ENCODE measurements at places on chromosomes 5 and 9.

DNA sequence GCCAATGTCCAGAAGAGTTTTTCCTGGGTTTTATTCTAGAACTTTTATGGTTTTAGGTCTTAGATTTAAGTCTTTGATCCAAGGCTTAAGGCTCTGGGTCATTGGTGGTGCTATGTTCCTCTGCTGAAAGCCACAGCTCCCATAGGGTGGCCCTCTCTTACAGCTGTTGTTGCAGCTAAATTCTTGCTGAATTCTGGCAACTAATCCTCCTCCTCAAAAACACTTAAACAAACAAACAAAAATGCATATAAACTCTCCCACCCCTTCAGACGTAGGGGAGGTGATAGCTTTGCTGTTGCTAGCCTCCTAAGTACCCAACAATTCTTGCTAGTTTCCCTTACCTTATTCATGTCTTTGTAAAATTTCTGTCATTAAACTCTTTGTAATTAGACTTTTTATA is 30.2 kb downstream of the IQGAP2 start:
- DNase-seq = no peak

DNA sequence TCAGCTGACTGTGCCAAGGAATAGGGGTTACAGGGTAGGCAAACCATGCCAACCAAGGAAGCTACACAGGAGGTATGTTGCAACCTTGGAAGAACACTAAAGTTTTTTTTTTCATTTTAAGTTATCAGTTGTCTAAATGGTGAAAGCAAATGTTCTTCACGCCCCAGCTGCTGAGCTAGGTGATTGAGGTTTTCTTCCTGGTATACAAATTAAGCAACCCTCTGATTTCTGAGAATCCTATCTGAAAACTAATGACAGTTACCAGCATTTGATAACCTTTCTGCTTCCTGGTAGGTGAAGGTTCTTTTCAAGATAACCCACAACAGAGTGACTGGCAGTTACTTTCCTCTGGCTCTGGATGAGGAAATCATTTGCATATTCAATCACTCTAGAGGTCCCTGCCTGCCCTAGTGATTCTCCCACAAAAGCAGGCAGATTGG is 194.9 kb downstream of the ATP10B start:
- no peak for DNase-seq

GRCh38 chr5:98321361-98321760 is 452.1 kb upstream of the RGMB start:
- no peak for DNase-seq

GRCh38 chr9:105007143-105007542 is 79.2 kb upstream of the ABCA1 start:
- no peak for DNase-seq

GRCh38 chr5:179777909-179778308 is 15.9 kb upstream of the LTC4S start:
- no peak for DNase-seq

DNA sequence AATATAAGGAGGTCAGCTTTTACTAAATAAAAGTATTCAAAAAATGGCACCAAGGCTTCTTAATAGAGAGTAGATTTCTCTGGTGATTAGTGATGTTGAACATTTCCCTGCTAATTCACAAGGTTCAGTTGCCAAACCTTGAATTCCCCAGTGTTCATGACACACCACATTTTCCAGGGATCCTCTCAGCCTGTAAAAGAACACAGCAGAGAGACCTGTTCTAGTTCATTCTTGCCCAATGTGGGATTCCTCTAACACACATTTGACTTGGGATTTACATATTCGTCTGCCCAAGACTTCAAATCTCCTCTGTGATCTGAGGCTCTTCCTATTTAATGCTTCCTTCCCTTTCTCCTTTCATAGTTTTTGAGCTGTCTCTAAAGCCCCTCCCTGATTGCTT is 273.2 kb upstream of the CDH9 start:
- no peak for DNase-seq

- no peak for DNase-seq
These were observed 456.2 kb downstream of the RASEF start for GRCh38 chr9:82606492-82607382.

GRCh38 chr5:165574100-165574499 is 2068.7 kb downstream of the MAT2B start:
- DNase-seq = no peak

DNA sequence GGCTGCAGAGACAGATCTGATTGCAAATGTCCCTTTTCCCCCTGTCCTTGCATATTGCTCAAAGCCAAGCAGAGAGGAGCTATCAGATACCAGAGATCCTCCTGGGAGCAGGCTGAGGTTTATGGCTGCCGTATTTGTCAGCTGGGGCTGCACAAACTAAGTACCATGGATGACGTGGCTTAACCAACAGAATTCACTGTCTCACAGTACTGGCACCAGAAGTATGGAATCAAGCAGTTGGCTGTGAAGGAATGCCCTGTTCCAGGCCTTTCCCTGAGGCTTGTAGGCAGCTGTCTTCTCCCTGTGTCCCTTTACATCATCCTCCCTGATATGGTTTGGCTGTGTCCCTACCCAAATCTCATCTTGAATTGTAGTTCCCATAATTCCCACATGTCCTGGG is 2.6 kb downstream of the CFAP90 start:
- DNase-seq = no peak

DNA sequence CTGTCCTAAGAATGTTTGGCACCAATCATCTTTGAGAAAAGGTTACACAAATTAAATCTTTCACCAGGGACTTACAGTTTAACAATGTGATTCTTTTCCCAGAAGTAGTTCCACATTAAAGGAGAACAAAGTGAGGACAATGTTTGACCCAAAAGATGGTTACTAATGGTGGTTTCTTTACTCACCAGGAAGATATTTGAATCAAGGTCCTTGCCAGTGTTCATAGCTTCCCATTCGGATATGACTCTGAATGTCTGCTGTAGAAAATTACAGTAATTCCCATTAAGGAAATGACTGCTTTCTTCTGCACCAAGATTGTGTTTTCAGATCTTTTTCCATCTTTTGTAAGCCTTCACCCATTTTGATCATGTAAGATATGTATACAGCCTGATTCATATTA is 114.6 kb upstream of the ADAMTSL1 start:
- DNase-seq = no peak

- DNase-seq = no peak
These were observed 384.8 kb upstream of the MEF2C start for GRCh38 chr5:89267788-89268187.

DNA sequence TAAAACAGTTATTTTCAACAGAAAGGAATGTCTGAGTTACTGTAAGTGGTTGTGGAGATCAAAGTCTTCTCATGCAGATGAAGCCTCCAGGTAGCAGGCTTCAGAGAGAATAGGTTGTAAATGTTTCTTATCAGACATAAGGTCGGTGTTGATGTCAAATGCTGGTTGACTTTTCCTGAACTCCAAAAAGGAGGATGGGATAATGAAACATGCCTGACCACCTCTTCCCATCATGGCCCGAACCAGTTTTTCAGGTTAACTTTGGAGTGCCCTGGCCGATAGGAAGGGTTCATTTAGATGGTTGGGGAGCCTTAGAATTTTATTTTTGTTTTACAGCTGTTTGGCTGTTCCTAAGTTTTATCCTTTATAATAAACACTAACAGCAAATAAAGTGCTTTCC is 478.4 kb downstream of the ACTL7B start:
- no peak for DNase-seq

GRCh38 chr9:120625222-120625621 is 45.3 kb upstream of the CDK5RAP2 start:
- no peak for DNase-seq

DNA sequence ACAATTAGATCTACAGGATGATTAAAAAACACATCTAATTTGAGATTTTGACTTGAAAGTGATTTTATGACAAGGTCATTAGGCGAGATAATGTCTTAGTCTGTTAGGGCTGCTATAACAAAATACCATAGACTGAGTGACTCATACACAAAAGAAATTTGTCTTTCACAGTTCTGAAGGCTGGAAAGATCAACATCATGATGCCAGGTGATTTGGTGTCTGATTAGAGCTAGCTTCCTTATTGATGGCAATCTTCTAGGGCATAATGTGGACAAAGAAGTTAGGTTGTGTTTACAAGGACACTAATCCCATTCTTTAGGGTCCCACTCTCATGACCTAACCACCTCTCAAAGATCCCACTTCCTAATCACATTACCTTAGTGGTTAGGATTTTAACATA is 256.7 kb downstream of the TUSC1 start:
- no peak for DNase-seq

- DNase-seq = no peak
These were observed 39.5 kb downstream of the ERGIC1 start for GRCh38 chr5:172873513-172873912.

DNA sequence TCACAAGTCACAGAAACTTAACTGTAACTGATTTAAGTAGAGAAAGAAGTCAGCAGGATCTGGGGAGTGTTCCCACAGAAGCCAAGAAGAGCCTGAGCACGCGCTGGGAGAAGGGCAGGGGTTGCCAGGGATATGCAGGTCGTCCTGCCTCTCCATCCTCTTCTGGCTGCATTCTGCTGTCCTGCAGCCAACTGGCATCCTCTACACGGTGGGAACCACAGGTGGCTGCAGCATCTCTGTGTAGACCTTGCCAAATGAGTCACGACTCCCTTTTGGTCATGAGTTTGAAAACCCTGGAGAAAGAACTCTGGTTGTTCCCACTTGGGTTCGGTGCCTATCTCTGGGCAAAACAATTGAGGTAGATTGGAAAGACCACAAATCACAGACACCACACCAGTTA is 38.4 kb upstream of the PCA3 start:
- no peak for DNase-seq

DNA sequence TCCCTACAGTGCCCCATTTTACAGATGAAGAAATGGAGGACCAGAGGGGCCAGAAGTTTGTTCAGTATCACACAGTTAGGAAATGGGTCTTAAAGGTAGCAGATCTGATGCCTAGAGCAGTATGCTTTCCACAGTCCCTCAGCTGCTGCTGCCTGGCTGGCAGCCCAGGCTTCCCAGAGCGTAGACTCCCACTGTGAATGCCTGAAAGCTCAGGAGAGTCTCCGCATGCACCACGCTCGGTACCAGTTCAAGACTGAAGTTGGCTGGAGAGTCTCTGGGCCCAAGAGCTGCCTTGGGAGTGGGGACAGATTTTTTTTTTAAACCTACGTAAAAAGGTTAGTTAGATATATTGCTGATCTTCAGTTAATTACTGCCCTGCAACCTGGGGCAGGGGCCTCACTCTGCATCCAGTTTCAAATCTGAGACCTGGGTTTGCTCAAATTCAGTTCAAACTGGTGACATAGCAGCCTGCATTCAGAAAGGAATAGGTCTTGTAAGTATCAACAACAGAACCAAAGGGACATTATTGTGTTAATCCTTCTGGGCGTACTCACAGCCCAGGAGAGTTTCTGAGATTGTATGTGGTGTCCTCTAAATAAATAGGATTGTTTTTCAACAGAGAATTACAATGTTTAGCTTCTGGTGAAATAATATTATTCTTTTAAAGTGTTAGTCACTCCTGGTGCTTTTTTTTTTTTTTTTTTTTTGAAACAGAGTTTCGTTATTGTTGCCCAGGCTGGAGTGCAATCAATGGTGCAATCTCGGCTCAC is 8.3 kb downstream of the NANS start:
- DNase-seq = no peak

GRCh38 chr9:132381966-132382541 is 24.6 kb downstream of the TTF1 start:
- DNase-seq = no peak

DNA sequence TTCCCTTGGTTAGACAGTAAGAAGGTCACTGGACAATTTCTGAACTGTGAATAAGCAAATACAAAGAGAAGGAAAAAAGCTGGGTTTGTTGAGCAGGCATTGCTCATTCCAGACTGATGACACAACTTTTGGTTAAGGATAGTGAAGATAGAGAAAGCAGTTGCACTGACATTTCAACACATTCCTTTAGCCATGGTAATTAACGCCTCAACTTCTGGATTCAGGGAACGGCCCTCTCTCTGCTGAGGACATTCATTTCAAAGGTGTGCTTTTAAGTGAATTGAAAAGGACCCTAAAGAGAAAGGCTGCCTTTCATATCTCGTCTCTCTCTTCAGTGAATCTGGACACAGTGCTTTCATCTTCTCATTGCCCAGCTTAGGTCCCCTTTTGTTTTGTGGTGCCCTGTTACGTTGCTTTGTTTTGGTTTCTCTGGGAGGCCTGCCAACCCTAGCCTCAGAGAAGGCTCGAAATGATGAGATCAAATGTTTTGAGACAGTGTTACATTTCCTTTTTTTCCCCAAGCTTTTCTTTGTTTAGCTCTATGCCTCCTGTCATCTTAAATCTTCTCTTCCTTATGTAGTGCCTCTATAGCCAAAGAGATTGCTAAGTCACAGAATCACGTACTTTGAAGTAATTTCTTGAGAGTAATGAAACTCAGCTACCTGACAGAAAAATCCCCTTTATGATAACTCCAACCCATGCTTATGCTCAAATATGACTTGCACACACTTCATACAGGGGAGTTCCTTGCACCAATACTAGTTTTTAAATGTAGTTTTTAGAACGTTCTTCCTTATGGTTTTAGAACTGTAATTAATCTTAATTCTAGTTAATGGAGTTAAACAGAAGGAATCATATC is 94.4 kb upstream of the IFNE start:
- DNase-seq = no peak

- no peak for DNase-seq
These were observed 344.1 kb upstream of the DMAC1 start for GRCh38 chr9:8143677-8144076.

DNA sequence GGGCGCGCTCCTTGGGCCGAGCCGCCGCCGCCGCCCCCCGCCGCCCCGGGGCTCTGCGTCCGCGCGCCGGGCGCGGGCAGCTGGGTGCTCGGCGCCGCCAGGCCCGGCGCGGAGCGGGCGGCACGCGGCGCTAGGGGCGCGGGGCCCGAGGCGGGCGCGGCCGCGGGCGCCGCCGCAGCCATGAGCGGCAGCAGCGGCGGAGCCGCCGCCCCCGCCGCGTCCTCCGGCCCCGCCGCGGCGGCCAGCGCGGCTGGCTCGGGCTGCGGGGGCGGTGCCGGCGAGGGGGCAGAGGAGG is 351 bp downstream of the TRIO start:
- DNase-seq = no peak

DNA sequence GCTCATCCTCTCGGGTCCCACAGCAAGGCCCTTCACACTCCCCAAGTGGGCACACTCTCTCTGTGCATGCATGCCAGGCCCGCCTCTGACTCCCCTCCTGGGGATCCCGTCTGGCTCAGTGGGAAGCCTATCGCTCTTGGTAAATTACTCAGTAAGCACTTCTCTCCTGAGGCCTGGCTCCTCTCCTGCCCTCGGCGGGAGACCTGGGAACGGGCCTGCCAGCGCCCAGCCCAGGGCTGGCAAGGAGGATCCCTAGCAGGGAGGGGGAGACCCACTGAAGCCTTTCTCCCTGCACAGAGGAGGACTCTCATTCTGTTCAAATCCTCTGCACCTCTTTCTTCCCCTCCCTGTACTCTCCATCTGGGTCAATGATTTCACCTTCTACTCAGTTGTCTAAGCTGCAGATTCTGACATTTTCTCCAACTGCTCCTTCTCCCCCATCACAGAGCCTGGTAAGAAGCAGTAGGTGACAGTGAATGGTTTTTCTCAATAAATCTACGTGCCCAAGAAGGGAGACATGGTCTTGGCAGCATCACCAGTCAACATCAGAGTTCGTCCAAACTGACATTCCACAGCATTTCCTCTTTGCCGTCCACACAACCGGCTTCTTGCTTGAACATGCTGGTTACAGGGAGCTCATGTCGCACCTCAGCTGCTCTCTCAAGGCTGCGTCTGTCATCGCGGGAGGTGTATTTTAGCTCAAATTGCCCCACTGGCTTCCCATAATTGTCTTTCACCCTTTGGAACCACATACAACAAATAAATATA is 81.9 kb downstream of the GPR21 start:
- no peak for DNase-seq

GRCh38 chr9:36276781-36277181 is 18.5 kb upstream of the GNE start:
- DNase-seq = no peak

All from stimulated activated CD8-positive, alpha-beta memory T cell treated with anti-CD3 and anti-CD28 coated beads, Interleukin-4, amount 100 ng/mL, for 1 hour (primary cell).